ENCODE measurements at places on chromosomes 13 and 19. TPM values are rescaled to one million over a fixed set of nuclear protein-coding genes. Genes with fewer than 3 reads are reported as not detected.
A peak's percentile ranks its signal among the peaks of the same experiment; 100 is the strongest.

The GRIN2D gene
- 15.7 TPM for total RNA-seq

The FFAR3 gene
- 0.27 TPM for total RNA-seq

DNA sequence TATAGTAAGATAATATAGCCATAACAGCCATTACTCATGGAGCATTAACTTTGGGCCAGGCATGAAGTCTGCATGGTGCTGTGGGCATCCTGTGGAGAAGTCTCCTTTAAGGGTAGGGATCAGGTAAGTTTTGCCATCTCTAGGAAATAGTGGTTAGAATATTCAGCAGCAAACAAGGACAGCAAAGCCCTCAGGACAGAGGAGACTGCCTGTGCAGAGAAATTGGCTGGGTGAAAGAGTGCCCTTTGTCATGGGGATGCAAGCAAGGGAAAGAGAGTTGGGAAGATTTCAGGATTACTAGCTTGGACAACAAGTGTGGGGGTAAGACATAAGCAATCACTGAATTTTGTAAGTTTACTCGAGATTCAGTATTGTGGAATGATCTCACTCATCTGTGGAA is 15.7 kb upstream of the OBI1 start:
- no peak for DNase-seq

The ERVK3-1 gene
- 31.9 TPM for total RNA-seq

The NAPSA gene
- 2.4 TPM for total RNA-seq

DNA sequence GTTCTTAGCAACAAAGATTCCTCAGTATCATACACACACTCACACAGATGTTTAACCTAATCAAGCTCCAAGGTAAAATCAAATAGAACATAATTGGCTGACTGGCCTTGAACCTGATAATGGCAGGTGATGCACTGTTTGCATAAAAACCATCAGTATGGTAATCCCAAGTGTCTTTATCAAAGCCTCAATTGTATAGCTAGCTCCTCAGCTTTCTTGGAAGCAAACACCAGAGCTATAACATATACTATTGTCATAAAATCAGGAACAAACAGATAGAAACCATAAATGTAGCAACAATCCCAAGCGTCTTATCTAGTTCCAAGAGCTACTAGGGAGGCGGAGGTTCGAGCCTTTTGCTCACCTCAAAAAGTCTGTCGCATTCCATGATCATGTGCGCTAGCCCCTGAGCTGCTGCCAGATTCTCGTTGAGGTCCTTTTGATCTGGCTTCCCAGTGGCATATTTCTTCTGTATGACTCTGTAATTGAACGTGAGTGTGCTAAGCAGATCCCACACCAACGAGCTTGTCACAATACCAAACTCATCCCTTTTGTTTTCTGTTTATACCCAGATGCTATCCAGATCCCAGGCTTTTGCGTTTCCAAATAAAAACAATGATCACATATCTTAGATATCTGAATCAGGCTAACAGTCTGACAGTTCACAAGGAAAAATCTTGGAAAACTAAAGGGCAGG is 95.3 kb downstream of the KL start:
- no peak for DNase-seq

- DNase-seq, result no peak
Observed at GRCh38 chr13:105806628-105806920, 728.9 kb downstream of the EFNB2 start.

DNA sequence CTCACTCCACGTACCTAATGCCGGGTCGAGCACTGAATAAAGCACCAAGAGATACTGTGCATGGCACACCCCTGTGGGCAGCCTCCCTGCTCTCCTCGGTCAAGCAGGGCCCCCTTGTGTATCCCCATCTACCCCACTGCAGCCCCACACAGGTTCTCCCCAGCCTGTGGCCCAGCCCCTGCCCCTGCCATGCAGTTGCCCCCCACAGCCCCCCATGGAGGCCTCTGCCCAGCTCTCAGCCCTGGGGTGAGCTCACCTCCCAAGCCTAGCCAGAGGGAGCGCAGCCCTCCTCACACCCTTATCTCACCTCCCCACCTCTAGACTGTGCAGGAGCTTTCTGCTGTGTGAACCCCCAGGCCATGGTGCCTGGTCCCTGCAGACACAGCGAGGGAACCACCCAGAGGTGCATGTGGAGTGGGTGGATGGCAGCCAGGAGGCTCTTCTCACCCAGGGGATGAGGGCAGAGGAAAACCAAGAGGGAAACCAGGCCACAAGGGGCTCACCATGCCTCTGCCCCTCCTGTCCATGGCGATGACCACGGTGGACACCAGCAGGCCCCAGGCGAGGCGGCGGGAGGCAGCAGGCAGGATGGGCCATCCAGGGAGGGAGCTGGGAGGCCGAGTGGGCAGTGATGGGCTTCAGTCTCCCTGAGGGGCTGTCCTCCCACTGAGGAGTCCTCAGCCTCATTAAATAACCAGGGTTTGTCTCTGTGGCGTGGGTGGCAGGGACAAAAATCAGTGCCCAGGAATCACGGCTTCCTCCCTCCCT is 83.2 kb downstream of the ANKRD10 start:
- no peak for DNase-seq

DNA sequence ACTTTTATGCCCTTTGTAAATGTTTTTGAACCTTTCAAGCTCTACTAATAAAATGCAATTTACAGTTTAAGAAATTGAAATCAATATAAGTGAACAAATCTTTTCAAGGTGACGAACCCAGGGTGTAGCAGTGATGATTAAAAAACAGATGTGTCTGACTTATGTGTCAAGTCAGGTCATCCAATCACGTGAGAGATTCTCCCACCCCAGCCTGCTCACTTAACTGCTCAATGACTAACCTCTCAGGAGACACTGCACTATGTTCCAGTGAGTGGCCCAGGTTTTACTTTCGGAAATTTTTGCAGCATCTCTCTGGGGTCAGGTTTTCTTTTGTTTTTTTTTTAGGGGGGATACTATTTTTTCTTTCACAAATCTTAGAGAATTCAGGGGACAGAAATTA is 60.7 kb downstream of the ZNF429 start:
- DNase-seq, result no peak

The LYPD4 gene
- not detected for total RNA-seq

The B3GNT8 gene
- 4.9 TPM for total RNA-seq

GRCh38 chr13:53174545-53174944 is 145.9 kb downstream of the OLFM4 start:
- DNase-seq, result no peak

The KASH5 gene
- total RNA-seq, result not detected

The OR10H1 gene
- total RNA-seq, result not detected

- no peak for DNase-seq
Observed at GRCh38 chr13:76267216-76267615, 619.0 kb downstream of the KCTD12 start.

- no peak for DNase-seq
Observed at GRCh38 chr13:111506621-111507020, 186.2 kb downstream of the TEX29 start.

DNA sequence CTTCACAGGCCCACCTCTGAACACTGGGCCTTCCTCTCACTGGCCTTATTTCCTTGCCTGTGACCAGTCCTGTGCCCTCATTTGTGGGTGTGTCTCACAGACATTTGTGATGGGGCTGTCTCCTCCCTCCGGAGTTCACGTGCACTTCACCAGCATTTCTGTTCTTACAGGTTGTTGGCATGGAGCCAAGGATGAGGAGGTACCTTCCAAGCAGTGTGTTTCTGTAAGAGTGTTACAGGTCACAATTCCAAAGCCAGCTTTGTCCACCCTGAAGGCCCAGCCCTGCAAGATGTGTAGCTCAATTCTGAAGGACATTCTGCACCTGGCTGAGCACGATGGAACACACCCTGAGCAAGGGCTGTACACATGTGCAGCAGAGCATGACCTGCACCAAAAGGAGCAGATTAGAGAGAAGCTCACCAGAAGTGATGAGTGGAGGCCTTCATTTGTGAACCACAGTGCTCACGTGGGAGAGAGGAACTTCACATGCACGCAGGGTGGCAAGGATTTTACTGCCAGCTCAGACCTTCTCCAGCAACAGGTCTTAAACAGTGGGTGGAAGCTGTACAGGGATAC is 8.1 kb downstream of the ZNF749 start:
- DNase-seq, result no peak

DNA sequence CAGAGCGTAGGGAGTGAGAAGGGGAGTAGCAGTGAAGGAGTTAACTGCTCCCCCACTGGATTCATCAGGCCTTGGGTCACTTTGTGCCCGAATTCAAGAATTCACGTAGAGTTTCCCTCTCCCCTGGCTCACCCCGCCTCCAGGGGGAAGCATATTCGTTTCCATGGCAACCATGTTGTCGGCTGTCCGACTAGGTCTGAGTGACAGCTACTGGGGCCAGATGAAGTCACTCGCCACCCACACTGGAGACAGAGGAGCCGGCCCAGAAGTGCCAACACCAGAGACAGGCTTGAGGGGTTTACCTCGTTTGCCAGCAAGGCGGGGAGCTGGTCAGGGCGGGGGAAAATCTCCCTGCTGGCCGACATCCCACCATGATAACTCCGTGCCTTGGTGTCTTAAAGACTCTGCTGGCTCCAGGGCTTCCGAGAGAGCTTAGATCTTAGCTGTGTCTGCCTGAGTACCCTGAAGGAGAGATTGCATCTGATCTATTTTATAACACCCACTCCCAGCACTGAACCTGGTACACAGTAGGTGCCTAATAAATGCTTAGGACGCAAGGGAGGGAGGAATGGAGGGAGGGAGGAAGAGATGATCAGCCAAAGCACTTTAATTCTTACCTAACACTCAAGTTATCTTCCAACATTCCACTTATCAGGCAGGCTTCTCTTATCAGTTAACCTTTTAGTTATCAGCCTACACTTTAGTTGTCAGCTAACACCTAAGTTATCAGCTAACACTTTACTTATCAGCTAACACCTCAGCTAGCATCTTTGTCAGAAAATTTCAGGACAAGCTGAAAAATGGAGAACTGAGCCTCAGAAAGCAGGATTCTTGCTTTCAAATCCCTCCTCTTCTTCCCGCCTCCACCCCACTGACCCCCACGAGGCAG is 57.2 kb upstream of the ZNRF4 start:
- no peak for DNase-seq

DNA sequence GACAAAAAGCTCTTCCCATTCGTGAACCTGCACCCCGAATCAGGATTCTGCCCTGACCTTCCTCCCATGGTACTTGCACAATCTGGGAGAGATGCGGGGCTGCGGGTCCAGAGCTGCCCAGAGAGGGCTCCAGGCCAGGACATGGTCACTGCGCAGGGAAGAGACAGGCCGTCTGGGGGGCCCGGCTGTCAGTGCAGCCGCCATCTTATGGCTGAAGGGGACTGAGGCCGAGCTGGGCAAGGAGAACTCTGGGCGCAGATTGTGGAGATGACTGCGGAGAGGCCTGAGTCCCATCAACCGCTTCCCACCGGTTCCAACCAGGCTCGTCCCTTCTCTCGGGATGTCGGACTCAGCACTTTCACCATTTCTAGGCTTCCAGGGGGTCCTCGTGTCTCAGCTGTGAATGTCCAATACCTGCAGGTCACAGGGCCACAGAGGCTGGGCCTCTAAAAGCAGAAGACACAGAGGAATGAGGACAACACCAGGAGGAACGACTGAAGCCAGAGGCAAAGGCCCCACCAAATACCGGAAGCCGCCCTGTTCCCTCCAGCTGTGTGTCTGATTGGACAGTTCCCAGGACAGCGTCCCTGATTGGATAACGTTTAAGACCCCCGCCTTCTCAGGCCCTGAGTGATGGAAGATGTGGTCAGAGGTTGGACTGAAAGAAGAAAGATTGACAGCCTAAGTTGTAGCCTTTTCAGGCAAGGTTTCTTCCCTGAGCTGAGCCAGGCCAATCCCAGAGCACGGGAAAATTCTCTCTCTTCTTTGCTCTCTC is 117.1 kb upstream of the ZNF91 start:
- DNase-seq, result no peak

GRCh38 chr19:4431296-4431695 is 26.3 kb downstream of the UBXN6 start:
- no peak for DNase-seq

DNA sequence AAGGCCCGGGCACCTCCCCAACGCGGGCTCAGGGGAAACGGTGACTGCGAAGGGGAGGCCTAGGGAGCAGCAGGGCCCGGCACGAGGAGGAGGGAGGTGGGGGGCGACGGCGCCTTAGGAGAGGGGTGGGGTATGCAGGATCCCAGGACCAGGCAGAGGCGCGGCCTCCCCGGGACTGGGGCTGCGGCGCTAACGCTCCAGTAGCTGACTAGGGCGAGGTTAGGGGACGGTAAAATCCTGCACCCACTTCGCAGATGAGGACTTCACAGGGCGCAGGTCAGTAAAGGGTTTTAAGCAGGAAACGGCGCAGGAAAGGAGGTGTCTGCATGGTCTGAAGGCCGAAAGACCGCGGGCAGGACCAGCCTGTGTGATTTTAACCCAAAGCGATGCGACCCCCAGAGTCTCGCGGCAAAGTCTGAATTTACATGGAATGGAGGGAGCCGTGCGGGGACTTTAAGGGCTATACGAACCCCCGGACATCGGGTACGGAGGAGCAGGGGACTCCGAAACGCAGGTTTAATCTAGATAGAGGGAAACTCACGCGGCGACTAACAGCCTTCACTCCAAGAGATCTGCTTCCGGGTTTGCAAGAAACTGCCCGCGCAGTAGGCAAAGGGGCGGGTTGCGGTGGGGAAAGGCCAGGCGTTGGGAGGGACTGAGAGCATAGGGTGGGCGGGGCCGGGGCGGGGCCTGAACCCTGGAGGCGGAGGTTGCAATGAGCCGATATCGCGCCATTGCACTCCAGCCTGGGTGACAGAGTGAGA is at the start of gene ZNF665:
ZNF665 (minus strand) TSS at position 588 of the 764 bp plus-strand sequence. CDS start 10,460 bp downstream, outside the sequence.
- peak; percentile 76 for DNase-seq

DNA sequence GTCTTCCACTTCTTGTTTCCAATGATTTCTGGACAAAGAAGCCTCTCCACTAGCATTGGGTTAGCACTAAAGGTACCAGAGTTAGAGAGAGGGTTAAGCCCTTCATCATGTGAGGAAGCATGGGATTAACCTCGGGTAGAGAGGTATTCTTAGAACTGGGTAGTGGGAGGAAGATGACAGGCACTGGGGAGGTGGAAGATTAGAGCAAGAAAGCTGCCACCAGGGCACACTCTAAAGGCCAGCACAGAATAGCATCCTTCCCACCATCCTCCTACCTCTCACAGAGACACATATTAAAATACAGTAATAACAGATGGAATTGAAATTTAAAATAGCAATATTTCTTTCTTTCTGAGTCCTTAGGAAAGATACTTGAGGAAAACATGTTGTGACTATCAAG is 84.5 kb upstream of the PCDH20 start:
- no peak for DNase-seq

All from mesothelial cell of epicardium (in vitro differentiated cells).